T follicular helper cell (primary cell): ENCODE measurements at places on chromosomes 5 and 9.

DNA sequence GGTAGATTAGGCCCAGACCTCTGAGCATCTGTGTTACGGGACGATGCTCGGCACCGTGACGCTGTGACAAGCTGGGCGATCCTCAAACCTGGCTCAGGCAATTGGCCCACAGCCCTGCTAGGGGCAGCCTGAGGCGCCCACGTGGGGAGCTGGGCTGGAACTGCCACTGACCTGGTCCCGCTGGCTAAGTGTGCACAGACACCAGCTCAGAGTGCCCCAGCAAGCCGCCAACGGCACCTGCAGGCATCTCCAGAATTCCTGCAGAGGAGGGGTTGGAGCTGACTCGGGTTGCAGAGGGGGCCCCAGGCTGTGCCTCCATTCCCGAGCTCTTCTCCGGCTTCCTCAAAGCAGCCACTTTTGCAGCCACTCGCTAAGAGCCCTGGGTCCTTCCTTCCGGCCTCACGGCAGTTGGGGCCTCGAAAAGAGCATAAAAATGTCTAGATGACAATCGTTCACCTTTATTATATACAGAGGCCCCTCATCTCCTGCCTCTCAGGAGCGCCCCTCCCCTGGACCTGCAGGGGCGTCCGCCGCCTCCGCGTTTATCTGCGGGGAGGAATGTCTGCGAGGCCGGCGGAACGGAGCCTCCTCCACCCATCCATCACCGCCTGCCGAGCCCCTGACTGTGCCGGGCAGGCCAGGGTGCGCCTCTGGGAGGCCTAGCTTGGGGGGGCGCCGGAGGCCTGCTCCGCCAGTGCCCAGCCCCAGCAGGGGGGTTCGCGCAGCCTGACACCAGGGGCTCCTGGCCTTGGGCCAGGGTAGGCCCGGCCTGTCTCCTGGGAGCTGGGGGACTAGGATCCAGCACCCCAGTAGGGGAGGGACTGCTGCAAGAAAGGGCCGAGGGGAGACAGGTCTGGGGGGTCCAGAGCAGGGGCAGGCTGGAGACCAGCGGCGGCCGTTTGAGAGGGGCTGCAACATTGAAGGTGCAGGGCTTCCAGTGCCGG lies 144.9 kb downstream of the BARX1 start:
- no peak for DNase-seq

GRCh38 chr9:27365707-27366376 lies 68.9 kb upstream of the EQTN start:
- no peak for DNase-seq

- no peak for DNase-seq
These were observed 203.3 kb downstream of the SLIT3 start for GRCh38 chr5:169097374-169098326.

- DNase-seq = no peak
These were observed 6.2 kb upstream of the CEP120 start for GRCh38 chr5:123429221-123429954.

DNA sequence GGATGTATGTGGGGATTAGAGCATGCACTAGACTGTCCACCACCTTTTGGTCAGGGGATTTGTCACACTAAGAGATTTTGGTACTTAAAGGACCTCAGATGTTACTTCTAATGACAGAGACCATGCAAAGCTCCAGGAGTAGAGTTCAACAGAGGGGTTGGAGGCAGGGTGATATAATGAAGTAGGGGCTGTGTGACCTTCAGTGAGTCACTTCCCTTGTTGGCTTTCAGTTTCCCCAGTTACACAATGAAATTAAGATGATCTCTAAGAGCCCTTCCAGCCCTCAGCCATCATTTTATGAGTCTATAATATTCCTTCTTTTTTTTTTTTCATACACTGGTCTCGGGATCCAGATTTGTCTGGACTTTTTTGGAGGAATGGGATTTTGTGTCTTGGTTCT lies 26.8 kb downstream of the GLRA1 start:
- DNase-seq = no peak

- DNase-seq = no peak
These were observed 308.1 kb upstream of the MPDZ start for GRCh38 chr9:13587571-13587970.

DNA sequence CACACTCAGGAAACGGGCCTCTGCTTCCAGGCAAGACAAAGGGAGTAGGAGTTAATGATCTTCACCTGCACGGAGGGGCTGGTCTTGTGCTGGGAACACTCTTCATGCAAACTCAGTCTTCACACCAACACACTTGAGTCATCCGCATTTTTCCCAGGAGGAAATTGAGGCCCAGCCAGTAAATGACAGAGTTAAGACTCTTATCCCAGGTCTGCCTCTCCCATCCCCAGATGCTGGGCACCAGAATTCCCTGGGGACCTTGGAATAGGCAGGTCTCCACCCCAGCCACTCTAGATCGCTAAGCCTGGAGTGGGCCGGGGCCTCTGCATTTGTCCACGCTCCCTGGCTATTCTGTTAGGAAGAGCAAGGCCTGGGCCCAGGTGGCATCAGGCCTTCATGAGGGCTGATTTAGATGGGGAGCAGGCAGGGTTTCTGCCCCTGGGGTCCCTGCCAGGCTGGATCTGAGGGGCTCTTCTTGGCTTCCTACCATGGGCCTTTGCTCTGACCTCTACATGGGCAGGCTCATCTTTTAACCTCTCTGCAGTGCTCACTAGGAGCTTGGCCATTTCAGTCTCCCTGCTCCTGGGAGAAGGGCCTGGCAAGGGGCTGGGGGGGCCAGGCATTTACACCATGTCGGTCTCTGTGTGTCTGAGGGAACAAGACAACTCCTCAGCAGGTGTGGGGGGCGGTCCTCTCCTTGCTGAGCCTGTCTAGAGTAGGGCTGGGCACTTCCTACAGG lies 77.3 kb downstream of the AMBP start:
- no peak for DNase-seq

DNA sequence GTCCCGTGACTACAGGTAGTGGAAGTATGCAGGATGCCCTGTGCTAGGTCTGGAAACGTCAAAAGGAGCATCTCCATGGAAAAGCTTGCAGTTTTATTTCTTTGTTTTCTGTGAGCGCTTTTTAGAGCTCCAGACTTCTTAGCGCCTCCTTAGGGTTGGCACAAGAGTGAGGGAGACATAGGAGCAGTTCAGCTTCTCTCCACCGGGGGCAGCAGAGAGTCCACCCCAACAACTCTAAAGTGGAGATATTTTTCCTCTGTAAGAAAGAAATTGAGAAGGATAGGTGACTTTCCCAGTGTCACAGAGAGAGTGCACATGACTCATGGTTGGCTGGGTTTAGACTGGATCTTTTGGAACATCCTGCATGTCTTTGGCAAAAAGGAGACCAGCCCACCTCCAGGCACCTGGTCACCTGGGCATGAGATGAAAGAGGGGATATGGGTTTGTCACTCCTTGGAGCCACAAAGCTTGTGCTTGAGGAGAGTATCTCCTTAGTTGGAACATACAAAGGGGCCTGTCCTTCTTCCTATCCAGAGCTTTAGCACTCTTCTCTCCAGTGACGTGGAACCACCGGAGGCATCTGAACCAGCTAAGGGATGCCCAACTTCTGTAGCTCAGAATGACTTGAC lies 637.7 kb downstream of the SEMA5A start:
- DNase-seq = no peak

DNA sequence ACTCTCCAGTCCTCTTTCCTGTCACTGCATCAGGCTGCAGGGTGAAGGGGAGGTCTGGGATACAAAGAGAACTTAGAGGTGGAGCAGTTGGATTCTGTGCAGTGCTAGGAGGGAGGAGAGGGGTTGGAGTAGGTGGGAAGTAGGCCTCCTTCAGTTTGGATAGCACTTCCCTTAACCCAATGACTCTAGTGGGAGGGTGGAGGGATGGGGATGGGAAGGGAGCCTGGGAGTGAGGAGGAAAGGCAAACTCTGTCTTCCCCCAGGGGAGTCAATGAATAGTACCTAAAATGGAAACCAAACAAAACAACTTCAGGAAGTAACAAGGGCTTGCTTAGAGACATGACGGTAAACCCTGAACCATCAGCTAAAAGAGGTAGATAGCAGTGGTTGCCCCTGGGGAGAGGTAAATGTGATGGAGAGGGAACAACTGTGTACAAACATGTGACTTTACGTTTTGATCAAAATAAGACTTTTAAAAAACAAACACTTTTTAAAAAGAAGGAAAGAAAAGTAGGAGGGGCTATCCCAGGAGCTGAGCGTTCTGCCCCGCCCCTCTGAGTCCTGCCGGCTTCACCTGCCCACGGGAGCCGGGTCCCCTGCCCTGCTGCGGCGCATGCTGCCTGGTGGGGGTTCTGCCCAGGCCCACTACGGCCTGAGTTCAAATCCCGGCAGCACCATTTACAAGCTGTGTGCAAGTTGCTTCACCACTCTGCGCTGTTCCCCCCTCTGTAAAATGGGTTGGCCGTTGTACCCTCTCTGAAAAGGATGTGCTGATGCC lies 30.9 kb downstream of the GSN start:
- DNase-seq = no peak

GRCh38 chr9:15295761-15296405 lies 11.1 kb downstream of the TTC39B start:
- no peak for DNase-seq

- DNase-seq = no peak
These were observed 75.2 kb upstream of the FBXL7 start for GRCh38 chr5:15424769-15425168.

DNA sequence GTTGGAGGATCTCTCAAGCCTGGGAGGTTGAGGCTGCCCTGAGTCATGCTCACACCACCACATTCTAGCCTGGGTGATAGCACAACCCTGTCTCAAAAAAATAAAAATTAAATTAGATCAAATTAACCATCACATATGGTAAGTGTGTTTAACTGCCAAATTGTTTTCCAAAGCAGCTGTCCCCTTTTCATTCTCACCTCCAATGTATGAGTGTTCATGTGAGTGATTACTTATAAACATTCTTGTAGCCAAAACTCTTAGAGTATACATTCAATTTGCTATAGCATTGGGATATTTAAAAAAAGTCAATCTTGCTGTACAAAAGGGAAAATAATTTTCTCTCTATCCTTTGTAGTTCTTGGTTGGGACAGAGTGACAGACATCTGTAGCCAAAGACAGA lies 53.4 kb upstream of the SNAPC3 start:
- no peak for DNase-seq

DNA sequence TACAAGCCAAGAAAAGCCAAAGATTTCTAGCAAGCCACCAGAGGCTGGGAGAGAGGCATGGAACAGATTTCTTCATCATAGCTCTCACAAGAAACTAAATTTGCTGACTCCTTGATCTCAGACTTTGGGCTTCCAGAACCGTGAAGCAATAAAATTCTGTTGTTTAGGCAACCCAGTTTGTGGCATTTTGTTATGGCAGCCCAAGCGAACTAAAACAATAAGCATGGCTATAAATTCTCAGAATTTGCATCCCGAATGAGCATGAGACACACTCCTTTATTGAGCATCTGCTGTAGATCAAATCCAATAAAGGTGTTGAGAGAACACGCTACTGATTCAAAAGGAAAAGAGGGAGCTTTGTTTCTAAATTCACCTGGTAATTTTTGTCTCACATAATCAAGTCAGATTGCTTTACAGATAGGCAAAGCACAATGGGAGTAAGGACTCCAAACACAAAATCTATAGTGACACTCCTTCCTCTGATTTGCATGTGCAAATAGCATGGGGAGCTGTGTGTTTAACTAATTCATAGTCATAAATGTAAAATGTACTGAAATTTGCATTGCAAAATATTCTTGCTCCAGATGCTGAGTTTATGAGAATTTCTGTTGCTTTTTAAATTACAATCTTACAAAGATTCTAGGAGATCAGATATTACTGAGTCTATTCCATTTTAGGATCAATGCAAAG lies 308.7 kb downstream of the MED10 start:
- DNase-seq = no peak

- DNase-seq = no peak
These were observed 12.9 kb upstream of the RHOBTB3 start for GRCh38 chr5:95718203-95718602.

DNA sequence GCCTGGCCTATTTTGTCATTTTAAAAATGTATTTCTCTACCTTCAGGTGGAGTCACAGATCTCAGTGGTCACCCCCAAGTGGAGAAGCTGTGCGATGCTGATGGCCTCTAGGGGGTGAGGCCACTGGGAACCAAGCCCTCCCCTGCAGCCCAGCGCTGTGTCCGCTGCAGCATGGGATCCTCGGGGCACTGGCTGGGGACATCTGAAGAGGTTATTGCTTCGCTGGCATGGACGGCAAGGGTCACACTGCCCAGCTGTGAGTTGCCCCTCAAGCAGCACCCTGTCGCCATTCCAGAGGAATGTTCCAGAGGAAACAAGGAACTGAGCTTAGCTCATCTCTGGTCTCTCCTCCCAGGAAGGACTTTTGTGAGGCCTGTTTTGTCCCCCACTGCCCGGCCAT lies 119.6 kb upstream of the S1PR3 start:
- no peak for DNase-seq

GRCh38 chr5:8828596-8829322 lies 717.1 kb downstream of the SEMA5A start:
- DNase-seq = no peak

GRCh38 chr5:19018822-19019221 lies 969.2 kb downstream of the CDH18 start:
- no peak for DNase-seq

DNA sequence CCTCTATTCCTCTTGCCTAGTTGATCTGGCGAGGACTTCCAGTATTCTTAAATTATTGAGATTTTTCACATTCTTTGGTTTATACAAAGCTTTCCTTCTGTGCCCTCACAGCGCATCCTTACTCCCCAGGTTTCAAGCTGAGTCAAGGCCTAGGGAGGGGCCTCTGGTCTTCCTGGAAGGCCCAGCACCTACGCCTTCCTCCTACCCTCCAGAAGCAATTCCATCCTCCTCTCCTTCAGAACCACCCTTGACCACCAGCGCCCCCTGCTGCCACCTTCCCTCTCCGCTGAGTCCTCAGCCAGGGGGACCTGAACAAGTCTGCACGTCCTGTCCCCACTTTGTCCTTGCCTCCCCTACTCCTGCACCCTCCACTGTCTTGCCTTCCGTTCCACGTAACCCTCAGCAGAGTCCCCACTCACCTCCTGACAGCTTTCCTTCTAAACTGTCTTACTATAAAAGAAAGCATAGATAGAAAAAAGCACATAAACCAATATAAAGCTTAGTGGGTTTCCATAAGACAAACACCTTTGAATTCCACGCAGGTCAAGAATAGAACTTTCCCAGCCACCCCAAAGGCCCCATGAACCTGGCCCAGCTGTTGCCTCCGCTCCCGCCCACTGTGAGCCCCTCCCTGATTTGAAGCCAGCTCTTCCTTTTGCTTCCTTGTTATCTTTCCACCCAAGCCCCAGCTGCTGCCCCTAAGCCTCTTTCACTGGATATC lies 63.0 kb upstream of the CTSL start:
- no peak for DNase-seq

DNA sequence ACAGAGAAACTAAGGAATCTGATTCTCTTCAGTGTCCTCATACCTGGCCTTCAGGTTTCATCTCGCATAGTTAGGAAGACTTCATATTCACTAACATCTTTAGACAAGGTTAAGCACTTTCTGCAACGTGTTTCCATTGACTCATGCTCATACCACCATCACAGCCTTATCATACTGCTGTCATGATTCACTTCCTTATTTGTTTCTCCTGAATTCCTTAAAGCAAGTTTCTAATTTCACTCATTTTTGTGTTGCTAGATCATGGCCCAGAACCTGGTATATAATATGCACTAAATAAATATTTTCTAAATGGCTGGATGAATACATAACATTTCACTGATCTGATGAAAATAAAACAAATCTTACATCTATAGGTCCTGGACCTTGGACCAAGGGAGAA lies 472.9 kb downstream of the PRELID2 start:
- no peak for DNase-seq
